ENCODE measurements at places on chromosomes 4 and X. TPM values are rescaled to one million over a fixed set of nuclear protein-coding genes. Genes with fewer than 3 reads are reported as not detected.

UCP1 gene
- not detected for polyA plus RNA-seq

RRH gene
- not detected for polyA plus RNA-seq

RAB41 gene
- not detected for polyA plus RNA-seq

CC2D2A gene
- polyA plus RNA-seq = 11.2 TPM

CACNA1F gene
- 1.4 TPM for polyA plus RNA-seq

GPC4 gene
- 3.7 TPM for polyA plus RNA-seq

PHEX gene
- 0.12 TPM for polyA plus RNA-seq

RGN gene
- 6.5 TPM for polyA plus RNA-seq

SHISA3 gene
- 0.37 TPM for polyA plus RNA-seq

TCEAL5 gene
- polyA plus RNA-seq = 38.4 TPM

ANK2 gene
- 27.1 TPM for polyA plus RNA-seq

ABLIM2 gene
- polyA plus RNA-seq = 33.5 TPM

RTL5 gene
- 38.0 TPM for polyA plus RNA-seq

NXF2 gene
- 1.0 TPM for polyA plus RNA-seq

PASD1 gene
- polyA plus RNA-seq = not detected

HAND2 gene
- polyA plus RNA-seq = not detected

CT45A5 gene
- not detected for polyA plus RNA-seq

RAI2 gene
- 12.0 TPM for polyA plus RNA-seq

FREM3 gene
- 0.44 TPM for polyA plus RNA-seq
